ENCODE measurements at places on chromosomes 7 and 10.

- peaks cover 23% of the 10 kb centered on the region for H3K4me1 ChIP-seq
- H3K27me3 ChIP-seq, result no peaks in the 10 kb centered on the region
- H3K4me3 ChIP-seq, result no peak overlapping the region
- H3K36me3 ChIP-seq, result no peaks in the 10 kb centered on the region
- no peak overlapping the region for H3K27ac ChIP-seq
These were observed 9.6 kb downstream of the PKD1L1 start for GRCh38 chr7:47938574-47939165.

- no peak overlapping the region for H3K4me3 ChIP-seq
- DNase-seq, result peak; percentile 80
- no peaks in the 10 kb centered on the region for H3K27me3 ChIP-seq
- H3K27ac ChIP-seq, result peak overlapping the region; percentile 27
- H3K4me1 ChIP-seq, result peaks cover 22% of the 10 kb centered on the region
- no peaks in the 10 kb centered on the region for H3K36me3 ChIP-seq
These were observed 14.1 kb downstream of the STAG3 start for GRCh38 chr7:100191775-100192174.

GRCh38 chr10:44513591-44513990 lies 128.7 kb upstream of the CXCL12 start:
- no peaks in the 10 kb centered on the region for H3K4me1 ChIP-seq
- H3K4me3 ChIP-seq, result no peak overlapping the region
- H3K27me3 ChIP-seq, result peaks cover 15% of the 10 kb centered on the region
- no peaks in the 10 kb centered on the region for H3K36me3 ChIP-seq
- DNase-seq, result no peak
- no peak overlapping the region for H3K27ac ChIP-seq

DNA sequence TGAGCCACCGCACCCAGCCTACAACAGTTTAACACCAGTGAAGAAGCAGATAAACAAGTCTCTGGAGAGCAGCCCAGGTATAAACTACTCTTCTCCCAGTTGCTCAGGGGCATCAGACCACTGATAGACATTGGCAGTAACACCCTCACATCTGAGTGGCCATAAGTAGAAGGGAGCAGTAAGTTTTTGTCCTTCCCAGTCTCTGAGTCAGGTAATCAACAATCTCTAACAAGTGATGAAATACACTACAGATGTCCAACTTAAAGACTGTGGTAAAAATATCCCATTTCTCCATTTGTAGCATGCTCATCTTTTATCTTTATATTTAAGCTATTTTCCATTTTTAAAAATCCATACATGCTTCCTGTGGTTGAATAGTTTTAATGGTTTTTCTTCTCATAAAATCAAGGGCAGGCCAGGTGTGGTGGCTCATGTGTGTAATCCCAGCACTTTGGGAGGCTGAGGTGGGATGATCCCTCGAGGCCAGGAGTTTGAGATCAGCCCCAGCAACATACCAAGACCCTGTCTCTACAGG lies 78.6 kb downstream of the GSAP start:
- H3K27me3 ChIP-seq, result no peaks in the 10 kb centered on the region
- H3K27ac ChIP-seq, result no peak overlapping the region
- H3K4me3 ChIP-seq, result no peak overlapping the region
- DNase-seq, result no peak
- no peaks in the 10 kb centered on the region for H3K36me3 ChIP-seq

- DNase-seq, result no peak
- H3K27me3 ChIP-seq, result peaks cover 61% of the 10 kb centered on the region
- H3K27ac ChIP-seq, result no peak overlapping the region
- no peaks in the 10 kb centered on the region for H3K36me3 ChIP-seq
- no peak overlapping the region for H3K4me3 ChIP-seq
- H3K4me1 ChIP-seq, result no peaks in the 10 kb centered on the region
These were observed 304.1 kb upstream of the COBL start for GRCh38 chr7:51620706-51621105.

- DNase-seq, result no peak
- H3K36me3 ChIP-seq, result no peaks in the 10 kb centered on the region
- H3K27me3 ChIP-seq, result no peaks in the 10 kb centered on the region
- no peak overlapping the region for H3K4me3 ChIP-seq
- no peak overlapping the region for H3K27ac ChIP-seq
These were observed 15.3 kb downstream of the TPK1 start for GRCh38 chr7:144820552-144820951.

DNA sequence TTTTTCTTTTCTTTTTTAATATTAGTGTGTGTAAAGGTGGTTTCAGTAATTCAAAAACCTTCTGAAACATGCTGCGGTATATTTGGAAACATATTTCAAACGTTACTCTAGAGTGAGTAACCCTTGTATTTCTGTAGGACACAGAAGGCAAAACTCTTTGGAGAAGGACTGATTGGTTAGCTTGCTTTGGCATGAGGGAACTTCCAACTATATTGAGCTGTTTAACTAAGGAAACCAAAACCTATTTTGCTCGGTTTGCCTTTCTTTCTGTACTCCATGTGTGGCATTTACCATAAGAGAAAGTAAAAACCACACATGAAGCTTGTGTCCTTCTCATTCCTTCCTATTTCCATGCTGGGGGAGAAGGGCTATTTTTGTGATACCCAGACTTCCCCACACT lies 149.8 kb downstream of the DYNC1I1 start:
- no peak overlapping the region for H3K4me3 ChIP-seq
- no peaks in the 10 kb centered on the region for H3K36me3 ChIP-seq
- no peaks in the 10 kb centered on the region for H3K27me3 ChIP-seq
- DNase-seq, result no peak
- no peaks in the 10 kb centered on the region for H3K4me1 ChIP-seq
- no peak overlapping the region for H3K27ac ChIP-seq

DNA sequence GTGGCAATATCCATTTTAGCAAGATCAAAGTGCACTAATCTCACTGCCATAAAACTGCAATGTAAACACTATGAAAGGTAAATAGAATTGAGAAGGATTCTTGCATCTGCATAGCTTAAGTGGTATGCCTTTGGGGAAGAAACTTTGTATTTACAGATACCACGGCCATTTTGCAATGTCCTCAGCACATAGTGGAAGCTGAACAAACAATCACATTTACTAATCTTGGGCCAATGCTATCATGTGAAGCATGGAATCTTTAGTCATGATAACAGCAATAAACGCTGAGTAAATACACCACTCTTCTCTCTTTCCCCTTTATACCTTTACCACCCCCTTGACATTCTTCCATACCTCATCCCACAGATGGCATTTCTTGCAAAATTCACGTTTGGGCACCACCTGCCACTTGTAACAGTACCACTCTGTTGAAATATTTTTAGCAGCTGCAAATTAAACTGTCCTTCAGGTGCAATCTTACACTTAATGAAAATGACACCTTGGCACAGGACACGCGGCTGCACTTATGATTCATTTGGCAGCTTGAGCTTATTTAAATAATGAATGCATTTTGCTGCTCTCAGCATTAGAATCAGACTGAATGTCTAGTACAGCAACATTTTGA lies 171.8 kb downstream of the SEMA3A start:
- DNase-seq, result peak; percentile 98
- no peaks in the 10 kb centered on the region for H3K27me3 ChIP-seq
- H3K27ac ChIP-seq, result peak overlapping the region; percentile 71
- peaks cover 42% of the 10 kb centered on the region for H3K4me1 ChIP-seq
- no peak overlapping the region for H3K4me3 ChIP-seq

GRCh38 chr7:151462306-151462779 lies 22.4 kb upstream of the CRYGN start:
- peaks cover 24% of the 10 kb centered on the region for H3K36me3 ChIP-seq
- DNase-seq, result peak; percentile 43
- H3K27me3 ChIP-seq, result no peaks in the 10 kb centered on the region
- H3K27ac ChIP-seq, result no peak overlapping the region

GRCh38 chr10:80191589-80192270 lies 13.6 kb downstream of the ANXA11 start:
- H3K4me1 ChIP-seq, result peaks cover 52% of the 10 kb centered on the region
- H3K27me3 ChIP-seq, result no peaks in the 10 kb centered on the region
- no peak overlapping the region for H3K4me3 ChIP-seq
- peaks cover 34% of the 10 kb centered on the region for H3K36me3 ChIP-seq

GRCh38 chr7:109616551-109617069 lies 1046.9 kb downstream of the DNAJB9 start:
- H3K4me1 ChIP-seq, result no peaks in the 10 kb centered on the region
- H3K4me3 ChIP-seq, result no peak overlapping the region
- DNase-seq, result no peak
- no peaks in the 10 kb centered on the region for H3K36me3 ChIP-seq

- DNase-seq, result no peak
- no peaks in the 10 kb centered on the region for H3K27me3 ChIP-seq
- H3K4me1 ChIP-seq, result no peaks in the 10 kb centered on the region
- no peaks in the 10 kb centered on the region for H3K36me3 ChIP-seq
- no peak overlapping the region for H3K27ac ChIP-seq
- H3K4me3 ChIP-seq, result no peak overlapping the region
These were observed 19.9 kb downstream of the TCAF1 start for GRCh38 chr7:143882020-143882603.

DNA sequence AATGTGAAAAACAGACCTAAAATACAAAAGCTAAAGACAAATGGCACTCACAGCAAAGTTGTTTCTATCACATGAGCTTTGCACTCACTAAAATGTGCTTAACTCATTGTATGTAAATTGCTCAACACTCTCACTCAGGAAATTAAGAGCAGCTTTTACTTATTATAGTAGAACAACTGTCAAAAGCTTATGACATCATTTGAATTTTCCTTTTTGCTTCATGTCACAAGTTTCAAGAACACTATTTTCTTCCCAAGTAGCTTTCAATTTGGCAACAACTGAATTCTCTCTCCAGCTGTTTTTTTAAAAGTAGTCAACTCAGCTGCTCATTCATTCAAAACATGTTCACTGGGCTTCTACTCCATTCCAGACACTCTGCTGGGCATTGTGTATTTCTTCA lies 46.9 kb downstream of the ATE1 start:
- no peaks in the 10 kb centered on the region for H3K4me1 ChIP-seq
- no peaks in the 10 kb centered on the region for H3K36me3 ChIP-seq
- no peaks in the 10 kb centered on the region for H3K27me3 ChIP-seq
- H3K27ac ChIP-seq, result no peak overlapping the region
- DNase-seq, result no peak

GRCh38 chr7:97971990-97972943 lies 17.7 kb downstream of the OCM2 start:
- peak overlapping the region; percentile 65 for H3K27ac ChIP-seq
- DNase-seq, result peak; percentile 74
- peaks cover 7% of the 10 kb centered on the region for H3K4me1 ChIP-seq
- peak overlapping the region; percentile 89 for H3K4me3 ChIP-seq
- H3K36me3 ChIP-seq, result peaks cover 7% of the 10 kb centered on the region
- H3K27me3 ChIP-seq, result no peaks in the 10 kb centered on the region

- no peak for DNase-seq
- no peak overlapping the region for H3K4me3 ChIP-seq
- no peaks in the 10 kb centered on the region for H3K36me3 ChIP-seq
- no peak overlapping the region for H3K27ac ChIP-seq
- no peaks in the 10 kb centered on the region for H3K4me1 ChIP-seq
- H3K27me3 ChIP-seq, result no peaks in the 10 kb centered on the region
These were observed 141.1 kb upstream of the ITGB1 start for GRCh38 chr10:33098951-33099663.

GRCh38 chr7:31253532-31253931 lies 87.0 kb downstream of the NEUROD6 start:
- peaks cover 55% of the 10 kb centered on the region for H3K27me3 ChIP-seq
- H3K27ac ChIP-seq, result no peak overlapping the region
- DNase-seq, result no peak
- no peaks in the 10 kb centered on the region for H3K36me3 ChIP-seq

- peaks cover 17% of the 10 kb centered on the region for H3K4me1 ChIP-seq
- peak; percentile 89 for DNase-seq
- H3K27ac ChIP-seq, result peak within 1 kb of the TSS; percentile 68
- 0 out of 2 replicates have a peak, but pooled peaks cover 7% of the 10 kb centered on the region for H3K36me3 ChIP-seq
- H3K4me3 ChIP-seq, result peak within 1 kb of the TSS; percentile 91
- no peaks in the 10 kb centered on the region for H3K27me3 ChIP-seq
These were observed at the start of gene TFPI2 for GRCh38 chr7:93890464-93891068. Gene TFPI2, minus strand, starts transcription at chr7:93890753. Its CDS starts 75 bp downstream, at chr7:93890678.

DNA sequence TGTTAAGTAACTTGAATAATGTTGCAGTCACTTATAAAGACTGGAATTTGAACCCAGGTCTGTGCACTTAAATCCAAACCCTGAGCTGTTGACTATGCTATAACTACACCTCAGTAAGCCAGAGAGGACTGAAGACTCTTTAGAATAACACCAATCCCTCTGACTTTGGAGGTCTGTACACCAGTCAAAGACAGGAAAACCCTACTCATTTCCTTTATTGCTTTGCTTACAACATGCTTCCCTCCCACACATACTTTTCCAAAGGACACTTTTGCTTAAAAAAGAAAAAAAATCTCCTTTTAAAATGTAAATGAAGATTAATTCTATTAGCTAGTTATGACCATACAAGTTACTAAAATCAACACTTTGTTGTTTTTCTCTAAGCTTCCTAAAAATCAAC lies 184.7 kb upstream of the KCTD7 start:
- H3K4me1 ChIP-seq, result no peaks in the 10 kb centered on the region
- no peak overlapping the region for H3K4me3 ChIP-seq
- DNase-seq, result no peak
- H3K27ac ChIP-seq, result no peak overlapping the region
- H3K36me3 ChIP-seq, result no peaks in the 10 kb centered on the region

DNA sequence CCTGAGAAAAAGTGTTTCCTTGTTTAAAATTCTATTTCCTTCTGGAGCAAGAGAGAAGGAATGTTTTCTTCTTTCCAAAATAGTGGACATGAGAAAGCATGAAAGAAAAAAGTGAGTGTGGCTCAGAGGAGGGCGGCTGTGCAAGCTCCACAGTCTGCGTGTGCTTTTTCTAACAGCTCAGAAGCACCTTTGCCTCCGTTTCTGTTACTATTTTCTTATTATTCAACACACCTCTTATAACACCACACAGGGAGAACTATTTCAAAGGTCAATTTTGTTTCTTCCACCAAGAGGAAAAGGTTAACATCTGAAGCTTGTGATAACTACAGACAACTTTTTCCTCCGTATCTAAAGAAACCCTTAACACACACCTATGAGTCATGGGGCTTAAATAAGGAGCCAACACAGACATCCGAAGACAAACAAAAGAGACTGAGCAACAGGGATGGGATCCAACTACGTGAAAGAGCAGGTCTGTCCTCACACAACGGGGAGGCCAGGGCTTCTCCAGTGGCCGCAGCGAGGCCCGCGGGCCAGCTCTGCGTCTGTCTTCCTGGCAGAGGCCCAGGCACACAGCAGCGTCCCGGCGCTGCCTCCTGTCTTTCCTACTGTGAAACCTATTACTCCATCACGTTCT lies 36.2 kb upstream of the NCAPG2 start:
- peak overlapping the region; percentile 84 for H3K27ac ChIP-seq
- peaks cover 41% of the 10 kb centered on the region for H3K4me1 ChIP-seq
